ENCODE measurements at places on chromosomes 16 and 17. TPM values are rescaled to one million over a fixed set of nuclear protein-coding genes. Genes with fewer than 3 reads are reported as not detected.
A peak's percentile ranks its signal among the peaks of the same experiment; 100 is the strongest.

Gene TMC5
- 0.71 TPM for total RNA-seq

Gene CACNA1G
- total RNA-seq: 0.27 TPM

DNA sequence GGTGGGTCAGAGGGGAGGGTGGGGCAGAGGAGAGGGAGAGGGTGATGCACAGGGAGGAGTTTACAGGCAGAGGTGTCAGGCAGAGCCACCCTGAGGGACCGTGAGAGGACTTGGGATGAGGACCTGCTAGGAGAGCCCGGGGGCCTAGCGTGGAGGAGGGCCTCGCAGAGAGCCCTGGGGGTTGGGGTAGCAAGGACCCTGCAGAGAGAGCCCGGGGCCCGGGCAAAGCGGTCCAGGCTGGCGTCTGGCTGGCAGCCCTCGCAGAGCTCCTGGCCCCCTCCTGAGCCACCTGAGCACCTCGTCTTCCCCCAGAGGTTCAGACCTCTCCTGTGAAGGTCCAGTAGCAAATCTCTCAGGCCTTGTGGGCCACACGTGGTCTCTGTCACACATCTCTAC lies 42.0 kb upstream of the ZNF469 start:
- no peaks in the 10 kb centered on the region for H3K36me3 ChIP-seq
- H3K4me1 ChIP-seq: no peaks in the 10 kb centered on the region
- DNase-seq: no peak
- H3K4me3 ChIP-seq: no peak overlapping the region
- H3K27me3 ChIP-seq: no peaks in the 10 kb centered on the region
- H3K27ac ChIP-seq: no peak overlapping the region

Gene VAT1
- 158 TPM for total RNA-seq

DNA sequence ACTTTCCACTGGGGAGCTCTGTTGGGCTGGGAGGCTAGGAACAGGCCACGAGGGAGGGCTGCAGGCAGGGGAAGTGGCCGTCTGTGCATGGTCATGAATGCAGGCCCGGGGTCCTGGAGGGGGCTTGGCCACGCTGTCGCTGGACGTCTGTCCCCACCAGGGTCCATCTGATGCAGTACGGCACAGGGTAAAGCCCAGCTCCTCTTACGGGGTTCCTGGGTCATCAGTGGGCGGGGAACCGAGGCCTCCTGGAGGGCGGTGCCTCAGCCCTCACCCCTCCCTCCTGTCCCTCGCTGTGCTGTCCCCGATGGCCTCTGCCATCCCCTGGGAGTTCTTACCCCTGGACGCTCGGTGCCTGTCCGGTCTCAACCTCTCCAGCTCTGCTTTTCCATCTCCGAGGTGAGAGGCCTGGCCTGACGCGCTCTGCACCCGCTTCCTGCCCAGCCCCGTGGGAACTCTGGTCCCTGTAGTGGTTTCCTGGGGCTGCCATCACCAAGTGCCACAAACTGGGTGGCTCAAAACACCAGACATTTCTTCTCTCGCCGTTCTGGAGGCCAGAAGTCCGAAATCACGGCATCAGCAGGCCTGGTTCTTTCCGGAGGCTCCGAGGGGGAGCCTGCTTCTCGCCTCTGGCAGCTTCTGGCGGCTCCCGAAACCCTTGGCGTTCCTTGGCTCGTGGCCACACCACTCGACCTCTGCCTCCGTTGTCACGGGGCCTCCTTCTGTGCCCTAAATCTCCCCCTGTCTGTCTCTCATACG lies 182.8 kb downstream of the SEC14L1 start:
- H3K27me3 ChIP-seq: no peaks in the 10 kb centered on the region
- peak overlapping the region; percentile 74 for H3K4me3 ChIP-seq
- no peaks in the 10 kb centered on the region for H3K36me3 ChIP-seq

Gene SECTM1
- total RNA-seq: 16.7 TPM

Gene NETO2
- 0.78 TPM for total RNA-seq

GRCh38 chr16:50472472-50472871 lies 75.7 kb upstream of the NKD1 start:
- peaks cover 10% of the 10 kb centered on the region for H3K4me1 ChIP-seq
- no peaks in the 10 kb centered on the region for H3K36me3 ChIP-seq
- no peak overlapping the region for H3K27ac ChIP-seq

- H3K27me3 ChIP-seq: no peaks in the 10 kb centered on the region
- DNase-seq: no peak
- H3K4me3 ChIP-seq: no peak overlapping the region
- no peak overlapping the region for H3K27ac ChIP-seq
- H3K36me3 ChIP-seq: no peaks in the 10 kb centered on the region
These were observed 3.0 kb downstream of the RCVRN start for GRCh38 chr17:9902120-9902519.

DNA sequence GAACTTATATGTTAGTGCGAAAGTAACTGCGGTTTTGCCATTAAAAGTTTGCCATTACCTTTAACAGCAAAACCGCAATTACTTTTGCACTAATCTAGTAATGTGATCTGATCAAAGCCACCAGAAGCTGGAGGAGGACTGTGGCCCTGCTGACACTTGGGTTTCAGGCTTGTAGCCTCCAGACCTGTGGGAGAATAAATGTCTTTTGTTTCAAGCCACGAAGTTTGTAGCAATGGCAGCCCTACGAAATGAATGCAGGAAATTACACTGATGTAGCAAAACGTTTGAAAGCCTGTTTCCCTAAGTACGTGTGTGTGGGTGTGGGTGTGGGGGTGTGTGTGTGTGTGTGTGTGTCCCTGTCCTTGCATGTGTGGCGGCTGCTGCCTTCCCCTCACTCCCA lies 66.6 kb downstream of the WSB1 start:
- no peaks in the 10 kb centered on the region for H3K27me3 ChIP-seq
- H3K4me3 ChIP-seq: no peak overlapping the region
- H3K4me1 ChIP-seq: peaks cover 20% of the 10 kb centered on the region
- H3K36me3 ChIP-seq: no peaks in the 10 kb centered on the region

Gene CDH1
- total RNA-seq: 1.1 TPM

GRCh38 chr16:83100679-83101078 lies 473.9 kb downstream of the CDH13 start:
- H3K27me3 ChIP-seq: no peaks in the 10 kb centered on the region
- no peak overlapping the region for H3K4me3 ChIP-seq
- H3K36me3 ChIP-seq: no peaks in the 10 kb centered on the region
- no peaks in the 10 kb centered on the region for H3K4me1 ChIP-seq

Gene RNF222
- not detected for total RNA-seq

GRCh38 chr16:66660422-66661209 lies 35.9 kb downstream of the CMTM4 start:
- H3K36me3 ChIP-seq: no peaks in the 10 kb centered on the region
- peak overlapping the region; percentile 4 for H3K4me3 ChIP-seq
- no peak overlapping the region for H3K27ac ChIP-seq
- H3K4me1 ChIP-seq: peaks cover 10% of the 10 kb centered on the region
- H3K27me3 ChIP-seq: no peaks in the 10 kb centered on the region

DNA sequence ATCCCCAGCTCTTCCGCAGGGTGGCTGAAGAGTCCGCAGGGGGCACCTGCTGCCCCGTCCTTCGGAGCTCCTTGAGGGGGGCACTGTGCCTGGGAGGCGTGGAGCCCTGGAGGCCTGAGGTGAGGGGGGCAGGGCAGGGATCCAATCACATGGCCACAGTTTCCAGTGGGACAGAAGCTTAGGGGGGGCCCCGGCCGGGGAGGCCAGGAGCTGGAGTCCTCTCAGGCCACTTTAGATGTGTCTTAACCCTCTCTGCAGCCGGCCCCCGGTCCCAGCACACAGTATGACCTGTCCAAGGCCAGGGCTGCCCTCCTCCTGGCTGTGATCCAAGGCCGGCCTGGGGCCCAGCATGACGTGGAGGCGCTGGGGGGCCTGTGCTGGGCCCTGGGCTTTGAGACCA lies 10.8 kb downstream of the ZNF213 start:
- H3K27me3 ChIP-seq: no peaks in the 10 kb centered on the region
- H3K4me3 ChIP-seq: no peak overlapping the region
- no peak overlapping the region for H3K27ac ChIP-seq
- H3K4me1 ChIP-seq: peaks cover 17% of the 10 kb centered on the region
- H3K36me3 ChIP-seq: peaks cover 11% of the 10 kb centered on the region
- no peak for DNase-seq

Gene ST3GAL2
- total RNA-seq: 28.4 TPM

DNA sequence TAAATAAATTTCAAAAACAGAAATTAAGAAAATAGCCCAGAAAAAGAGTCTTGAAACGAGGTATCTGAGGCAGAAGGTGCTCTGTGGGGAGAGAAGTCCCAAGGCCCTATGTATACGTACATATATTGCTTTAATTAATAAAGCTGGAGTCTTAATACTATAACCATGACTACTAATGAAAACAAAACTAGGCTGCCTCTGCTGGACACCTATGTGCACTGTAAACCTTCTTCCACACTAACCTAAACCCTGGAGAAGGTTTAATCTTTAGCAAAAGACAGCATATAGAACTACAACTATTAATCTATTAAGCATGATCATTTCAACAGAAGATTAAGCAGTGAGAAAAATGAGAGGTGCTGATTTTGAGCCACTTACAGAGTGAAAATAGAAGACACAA lies 153.9 kb upstream of the C17orf78 start:
- H3K27me3 ChIP-seq: no peaks in the 10 kb centered on the region
- peaks cover 11% of the 10 kb centered on the region for H3K36me3 ChIP-seq
- no peak overlapping the region for H3K27ac ChIP-seq
- no peak overlapping the region for H3K4me3 ChIP-seq
